Fibroblast of skin of right biceps (primary cell): ENCODE measurements at places on chromosomes 11 and 22.

DNA sequence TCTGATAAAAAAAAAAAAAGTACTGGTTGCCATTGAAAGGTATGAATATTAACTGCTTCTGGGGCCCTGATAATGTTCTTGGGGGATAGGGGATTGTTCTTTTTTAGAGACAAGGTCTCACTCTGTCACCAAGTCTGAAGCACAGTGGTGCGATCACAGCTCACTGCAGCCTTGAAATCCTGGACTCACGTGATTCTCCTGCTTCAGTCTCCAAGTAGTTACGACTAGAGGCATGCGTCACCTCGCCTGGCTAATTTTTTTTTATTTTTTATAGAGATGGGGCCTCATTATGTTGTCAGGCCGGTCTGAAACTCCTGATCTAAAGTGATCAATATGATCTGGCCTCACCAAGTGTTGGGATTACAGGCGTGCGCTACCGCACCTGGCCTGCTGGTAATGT is 63.5 kb downstream of the FCHSD2 start:
- no peak for DNase-seq

DNA sequence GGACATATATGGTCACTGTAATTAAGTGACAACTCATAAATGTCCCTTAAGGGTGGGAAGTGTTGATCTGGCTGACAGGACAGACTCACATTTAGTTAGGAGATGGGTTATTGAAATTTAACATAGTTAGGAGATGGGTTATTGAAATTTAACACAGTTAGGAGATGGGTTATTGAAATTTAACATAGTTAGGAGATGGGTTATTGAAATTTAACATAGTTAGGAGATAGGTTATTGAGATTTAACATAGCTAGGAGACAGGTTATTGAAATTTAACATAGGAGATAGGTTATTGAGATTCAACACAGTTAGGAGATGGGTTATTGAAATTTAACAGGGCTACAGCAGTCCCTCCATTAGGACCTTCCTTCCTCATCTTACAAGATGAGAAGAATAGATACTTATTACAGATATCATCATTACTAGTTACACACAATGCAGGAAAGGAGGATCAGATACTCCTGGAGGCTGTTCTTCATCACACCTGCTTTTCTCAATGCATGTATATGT is 98.5 kb downstream of the MTNR1B start:
- no peak for DNase-seq

GRCh38 chr11:10474551-10474950 is 19.5 kb downstream of the AMPD3 start:
- DNase-seq, result no peak

GRCh38 chr11:77381729-77382665 is 80.5 kb upstream of the GDPD4 start:
- DNase-seq, result peak; percentile 69

GRCh38 chr11:64690235-64690634 is 32.8 kb downstream of the NRXN2 start:
- DNase-seq, result no peak

DNA sequence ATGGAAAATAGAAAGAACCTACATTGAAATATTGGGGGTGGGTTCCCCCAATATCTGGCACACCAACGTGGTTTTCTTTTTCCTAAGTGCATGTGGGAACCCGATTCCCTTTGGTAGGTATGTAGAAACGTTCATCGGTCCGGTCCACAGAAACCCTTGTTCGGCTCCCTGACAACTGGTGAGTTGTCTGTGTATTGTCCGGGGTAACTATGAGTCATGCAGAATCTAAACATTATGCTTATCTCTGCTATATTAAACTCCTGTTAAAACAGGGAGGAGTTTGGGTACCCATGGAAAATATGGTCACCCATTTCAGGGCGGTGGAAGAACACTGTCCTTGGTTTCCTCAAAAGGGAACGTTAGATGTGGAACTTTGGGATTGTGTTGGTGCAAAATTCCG is 25.1 kb upstream of the ALDH3B2 start:
- peak; percentile 1 for DNase-seq

DNA sequence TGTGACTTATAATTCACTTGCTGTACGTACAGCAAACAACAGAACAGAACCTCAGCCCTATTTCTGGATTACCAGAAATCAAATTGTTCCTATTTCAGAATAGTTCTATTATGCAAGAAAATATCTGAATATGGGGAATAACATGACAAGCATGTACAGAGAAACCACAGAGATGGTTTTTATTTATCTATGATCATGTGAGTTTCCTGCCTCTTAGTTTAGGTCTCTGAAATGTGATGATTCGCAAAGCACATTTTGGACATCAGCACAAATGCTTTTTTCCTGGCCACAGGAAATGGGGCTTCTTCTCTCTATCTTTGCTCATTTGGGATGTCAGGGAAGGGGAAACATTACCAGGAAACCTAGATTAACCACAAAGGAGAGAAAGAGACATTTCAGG is 266.7 kb upstream of the CTSC start:
- DNase-seq, result peak; percentile 85

DNA sequence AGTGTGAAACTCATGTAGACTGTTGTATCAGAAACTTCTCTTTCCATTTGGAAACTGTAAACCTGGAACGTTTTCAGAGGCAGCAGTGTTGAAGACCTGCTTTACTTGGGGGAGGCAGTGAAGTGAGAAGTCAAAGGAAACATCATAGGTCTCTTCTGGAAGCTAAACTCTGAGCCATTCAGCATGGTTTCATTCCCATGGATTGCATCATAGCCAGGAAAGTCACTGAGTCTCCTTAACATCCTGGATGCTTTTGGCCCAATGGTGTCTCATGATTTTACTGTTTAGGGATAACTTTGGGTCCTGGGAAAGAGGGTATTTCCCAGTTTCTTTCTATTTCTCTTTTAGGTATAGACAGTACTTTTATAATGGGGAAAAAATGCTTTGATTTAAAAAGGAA is 153.2 kb upstream of the E2F8 start:
- DNase-seq, result peak; percentile 72

GRCh38 chr11:128940603-128941002 is 2.1 kb downstream of the TP53AIP1 start:
- no peak for DNase-seq

GRCh38 chr11:128491195-128491936 is 96.0 kb downstream of the ETS1 start:
- no peak for DNase-seq

DNA sequence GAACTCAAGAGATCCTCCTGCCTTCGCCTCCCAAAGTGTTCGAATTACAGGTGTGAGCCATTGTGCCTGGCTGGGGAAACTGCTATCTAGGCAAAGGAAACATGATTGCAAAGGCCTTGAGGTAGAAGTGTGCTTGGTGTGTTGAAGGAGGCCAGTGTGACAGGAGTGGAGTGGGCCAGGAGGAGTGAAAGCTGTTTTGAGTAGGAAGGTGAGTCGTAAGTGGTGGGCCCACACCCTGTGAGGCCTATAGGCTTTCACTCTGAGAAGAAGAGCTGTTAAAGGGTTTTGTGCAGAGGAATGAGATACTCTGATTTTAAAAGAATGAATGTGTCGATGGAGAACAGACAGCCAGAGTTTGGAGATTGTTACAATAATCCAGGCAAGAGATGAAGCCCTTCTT is 43.4 kb downstream of the WEE1 start:
- peak; percentile 56 for DNase-seq

DNA sequence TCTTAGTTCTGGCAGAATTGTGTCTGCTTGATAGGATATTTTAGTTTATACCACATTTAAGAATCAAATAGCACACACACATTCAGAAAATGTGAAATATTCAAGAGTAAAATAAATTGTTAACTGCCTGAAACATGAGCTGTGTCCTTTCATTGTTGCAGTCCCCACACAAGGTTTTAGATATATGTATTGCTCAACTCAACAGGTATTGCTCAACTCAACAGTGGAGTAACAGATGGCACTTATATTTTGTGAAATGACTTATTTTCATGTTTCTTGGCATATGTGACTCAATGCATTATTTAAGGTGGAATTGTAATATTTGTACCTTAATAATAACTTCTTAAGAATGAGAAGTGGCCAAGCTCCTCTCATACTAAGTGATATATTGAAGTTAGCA is 760.3 kb downstream of the CNTN5 start:
- no peak for DNase-seq

- DNase-seq, result no peak
These were observed 47.7 kb upstream of the GAB2 start for GRCh38 chr11:78465169-78465942.

DNA sequence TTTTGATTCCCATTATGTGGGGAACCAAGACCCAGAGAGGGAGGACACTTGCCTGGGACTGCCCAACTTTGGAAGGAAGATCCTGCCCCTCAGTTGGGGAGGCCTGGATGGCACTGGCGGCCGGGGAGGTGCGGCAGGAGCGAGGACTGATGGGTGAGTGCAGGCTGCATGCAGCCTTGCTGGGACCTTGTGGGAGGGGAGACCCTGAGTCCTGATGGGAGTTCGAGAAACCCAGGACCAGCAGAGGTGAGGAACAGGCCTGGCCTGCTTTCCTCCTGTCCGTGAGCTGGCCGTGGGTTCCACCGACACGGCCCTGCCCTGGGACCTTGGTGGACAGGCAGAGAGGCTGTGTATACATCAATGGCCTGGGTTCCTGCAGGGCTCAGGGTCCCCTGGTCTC is 19.3 kb upstream of the SMIM38 start:
- no peak for DNase-seq

DNA sequence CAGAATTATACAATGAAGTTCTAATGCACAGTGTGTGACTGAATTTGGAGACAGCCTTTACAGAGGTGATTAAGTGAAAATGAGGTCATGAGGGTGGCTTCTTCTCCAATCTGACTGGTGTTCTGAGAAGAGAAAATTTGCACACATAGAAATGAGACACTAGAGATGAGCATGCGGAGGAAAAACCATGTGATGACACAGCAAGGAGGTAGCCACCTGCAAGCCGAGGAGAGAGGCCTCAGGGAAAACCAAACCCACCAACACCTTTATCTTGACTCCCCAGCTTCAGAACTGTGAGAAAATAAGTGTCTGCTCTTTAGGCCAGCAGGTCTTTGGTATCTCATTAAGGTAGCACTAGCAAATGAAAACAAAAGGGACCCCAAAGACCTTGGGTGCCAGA is 93.2 kb downstream of the GGTLC2 start:
- DNase-seq, result no peak

DNA sequence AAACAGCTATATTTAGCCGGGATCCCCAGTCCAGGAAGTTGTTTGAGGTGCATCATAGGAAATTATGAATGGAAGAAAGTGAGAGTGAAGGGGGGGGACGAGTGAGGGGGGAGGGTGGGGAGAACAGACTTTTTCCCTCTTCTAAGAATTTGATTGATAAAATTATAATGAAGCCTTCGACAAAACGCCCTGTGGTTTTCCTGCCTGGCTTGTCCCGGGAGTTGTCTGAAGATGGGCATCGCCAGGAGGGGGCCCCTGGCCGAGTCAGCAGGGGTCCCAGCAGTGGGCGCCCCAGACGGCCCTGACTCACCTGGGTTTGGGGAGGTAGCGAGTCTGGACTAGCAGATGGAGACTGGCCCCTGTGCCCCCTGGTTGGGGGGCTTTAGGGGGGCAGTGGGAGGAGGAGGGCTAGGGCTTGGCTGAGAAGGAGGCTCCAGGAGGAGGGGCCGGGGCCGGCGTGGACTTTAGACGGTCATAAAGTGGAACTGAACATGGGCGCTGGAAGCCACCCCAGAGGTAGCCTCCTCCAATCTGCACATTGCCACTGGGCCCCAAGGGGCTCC is 336 bp upstream of the LIF start:
- DNase-seq, result peak; percentile 71

DNA sequence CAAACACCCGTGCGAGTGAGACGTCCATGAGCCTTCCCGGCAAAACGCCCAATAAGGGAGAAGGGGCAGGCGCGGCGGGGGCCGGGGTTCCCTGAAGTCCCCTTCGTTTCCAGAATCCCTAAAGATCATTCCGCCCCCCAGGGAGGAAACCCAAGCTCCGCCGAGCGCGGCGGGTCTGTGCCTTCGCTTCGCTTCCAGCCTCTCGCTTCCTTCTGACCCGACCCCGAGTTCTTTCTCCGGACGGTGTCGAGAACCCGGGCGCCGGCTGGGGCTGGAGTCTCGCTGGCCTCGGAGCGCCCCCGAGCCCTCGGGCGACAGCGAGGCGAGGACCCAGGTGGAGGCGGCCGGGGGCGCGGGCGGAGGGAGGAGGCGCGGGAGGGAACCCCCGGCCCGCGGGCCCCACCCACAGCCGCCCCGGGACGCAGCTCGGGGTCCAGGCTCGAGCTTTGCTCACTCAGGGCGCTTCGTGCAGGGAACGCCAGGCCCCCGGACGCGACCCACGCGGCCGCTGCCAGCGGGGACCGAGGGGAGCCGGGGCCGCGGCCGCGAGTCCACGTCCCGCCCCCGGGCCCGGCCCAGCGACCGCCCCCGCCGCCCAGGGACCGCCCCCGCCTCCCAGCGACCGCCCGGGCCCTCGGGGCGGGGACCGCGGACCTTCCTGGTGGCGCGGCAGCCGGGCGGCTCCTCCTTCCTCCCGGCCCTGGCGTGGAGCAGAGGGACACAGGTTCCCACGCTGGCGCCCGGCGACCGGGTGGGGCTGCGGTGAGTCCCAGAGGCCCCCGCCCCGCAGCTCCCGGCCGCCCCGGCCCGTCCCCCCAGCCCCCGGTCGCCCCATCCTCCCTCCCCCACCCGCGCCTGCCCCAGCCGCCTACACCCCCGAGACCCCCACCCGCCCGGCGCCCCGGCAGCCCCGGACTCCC is at the start of gene PGGHG:
PGGHG (plus strand) TSS at position 649 of the 920 bp plus-strand sequence. CDS start 691 bp downstream, outside the sequence.
- DNase-seq, result peak; percentile 54

DNA sequence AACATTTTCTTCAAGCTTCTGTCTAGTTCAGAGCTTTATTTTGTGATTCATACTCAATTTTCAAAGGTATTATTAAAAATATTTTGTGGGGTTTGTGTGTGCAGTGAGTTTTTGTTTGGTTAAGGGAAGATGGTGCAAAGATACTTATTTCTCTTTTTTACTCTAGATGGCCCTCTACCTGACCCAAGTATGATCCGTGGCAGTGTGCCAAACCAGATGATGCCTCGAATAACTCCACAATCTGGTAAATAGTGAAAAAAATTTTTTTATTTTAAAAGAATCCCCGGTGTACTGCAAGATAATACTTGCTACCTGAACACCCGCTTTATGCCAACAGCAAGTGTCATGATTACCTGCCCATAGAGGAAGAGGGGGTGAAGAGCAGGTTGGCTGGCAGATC is 54.2 kb downstream of the EP300 start:
- DNase-seq, result peak; percentile 3

GRCh38 chr11:68010090-68011041 is at the start of gene ALDH3B1:
Gene ALDH3B1, plus strand, starts transcription at chr11:68010327. Its CDS starts 4,971 bp downstream, at chr11:68015298.
- peak; percentile 79 for DNase-seq

DNA sequence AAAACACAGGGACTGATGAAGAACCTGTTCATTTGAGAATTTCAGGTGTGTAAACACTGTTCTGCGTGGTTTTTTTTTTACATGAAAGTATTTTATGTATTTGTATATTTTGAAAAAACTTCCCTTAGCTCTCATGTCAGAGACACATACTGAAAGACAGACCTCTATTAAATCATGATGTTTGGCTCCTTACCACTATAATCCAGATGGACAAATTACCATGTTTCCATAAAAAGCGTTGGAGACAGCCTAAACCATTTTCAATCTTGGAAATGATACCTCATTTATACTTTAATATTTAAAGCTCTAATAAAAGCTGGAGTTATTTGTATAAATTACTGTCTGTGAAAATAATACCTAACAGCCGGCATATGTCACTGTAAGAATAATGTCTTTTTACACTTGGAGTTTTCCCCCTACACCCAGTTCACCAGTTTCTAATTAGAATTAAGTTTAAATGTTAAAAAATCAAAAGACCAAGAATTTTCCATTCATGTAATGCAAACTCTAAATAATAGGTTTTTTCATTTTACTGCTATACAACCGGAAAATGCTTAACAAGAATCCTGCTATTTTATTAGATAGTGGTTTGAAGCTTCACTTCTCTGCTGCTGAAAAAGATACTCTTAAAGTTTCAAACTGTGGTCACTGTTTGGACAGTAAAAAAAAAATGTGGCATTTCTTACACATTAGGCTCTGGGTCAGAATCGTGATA is 30.8 kb downstream of the APLP2 start:
- no peak for DNase-seq

- peak; percentile 26 for DNase-seq
These were observed 8.3 kb upstream of the ARL14EP start for GRCh38 chr11:30314625-30315024.
